ENCODE measurements at places on chromosomes 3 and 15. TPM values are rescaled to one million over a fixed set of nuclear protein-coding genes. Genes with fewer than 3 reads are reported as not detected.
A peak's percentile ranks its signal among the peaks of the same experiment; 100 is the strongest.

DNA sequence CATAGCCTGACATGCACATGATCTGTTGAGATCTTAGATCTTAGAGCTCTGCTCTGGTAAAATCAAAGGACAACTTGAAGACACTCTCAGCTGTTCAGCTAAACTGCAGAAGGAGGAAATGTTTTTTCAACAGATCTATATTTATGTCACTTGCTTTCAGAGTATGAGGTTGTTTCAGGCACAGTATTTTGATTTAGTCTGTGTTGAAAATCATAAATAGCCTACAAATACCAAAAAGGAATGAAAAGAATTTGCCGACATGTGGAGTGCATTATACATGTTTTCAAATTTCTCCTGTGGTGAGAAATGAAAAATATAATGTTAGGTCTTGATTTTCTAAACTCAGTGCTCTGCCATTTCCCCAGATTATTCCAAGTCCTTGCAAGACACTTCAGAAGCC is 1118.4 kb downstream of the TBL1XR1 start:
- DNase-seq: no peak
- H3K27ac ChIP-seq: peak overlapping the region; percentile 82
- no peaks in the 10 kb centered on the region for H3K27me3 ChIP-seq

GRCh38 chr3:53464424-53464823 is 30.0 kb upstream of the CACNA1D start:
- no peaks in the 10 kb centered on the region for H3K4me1 ChIP-seq
- H3K36me3 ChIP-seq: no peaks in the 10 kb centered on the region
- no peak overlapping the region for H3K27ac ChIP-seq
- no peak for DNase-seq
- H3K27me3 ChIP-seq: no peaks in the 10 kb centered on the region

GRCh38 chr15:20340931-20341661 is 200.5 kb downstream of the GOLGA6L6 start:
- no peaks in the 10 kb centered on the region for H3K4me1 ChIP-seq
- peak; percentile 100 for DNase-seq
- no peak overlapping the region for H3K4me3 ChIP-seq

DNA sequence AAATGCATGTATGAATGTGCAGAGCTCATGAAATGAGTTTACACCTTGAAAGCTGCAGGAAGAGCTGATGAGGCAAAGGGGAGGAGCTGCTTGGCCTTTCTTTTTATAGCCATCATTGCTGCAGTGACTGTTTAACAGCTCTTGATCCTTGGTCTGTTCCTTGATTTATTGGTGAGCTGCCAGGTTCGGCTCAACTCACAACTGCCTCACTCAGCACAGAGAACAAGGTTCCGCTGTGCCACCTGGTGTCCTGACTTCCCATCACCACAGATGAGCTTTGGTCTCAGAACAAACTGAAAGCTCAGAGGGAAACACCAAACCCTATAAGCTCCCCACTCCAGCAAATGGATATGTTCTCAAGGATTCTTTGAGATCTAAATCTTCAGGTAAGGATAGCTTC is 626.1 kb downstream of the MAGI1 start:
- no peaks in the 10 kb centered on the region for H3K27me3 ChIP-seq
- DNase-seq: no peak
- no peak overlapping the region for H3K4me3 ChIP-seq
- H3K27ac ChIP-seq: no peak overlapping the region
- peaks cover 3% of the 10 kb centered on the region for H3K36me3 ChIP-seq

DNA sequence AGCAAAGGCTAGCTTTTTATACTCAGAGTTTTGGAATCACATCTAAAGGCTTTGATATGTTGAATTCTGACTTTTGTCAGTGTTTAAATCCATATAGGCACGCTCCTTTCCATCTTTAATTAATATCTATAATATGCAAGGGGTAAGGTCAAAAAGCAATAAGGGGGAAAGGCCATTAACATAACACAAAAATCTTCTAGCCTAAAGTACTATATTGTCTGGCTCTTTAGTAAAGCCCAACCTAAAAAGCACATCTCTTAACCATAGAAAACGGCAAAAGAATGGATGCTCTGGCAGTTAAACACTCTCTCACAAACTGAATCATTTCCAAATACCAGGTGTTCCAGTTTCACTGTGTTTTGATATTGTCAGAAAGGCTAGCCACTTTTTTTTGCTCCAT is 76.4 kb downstream of the EFL1 start:
- H3K27me3 ChIP-seq: no peaks in the 10 kb centered on the region
- peaks cover 3% of the 10 kb centered on the region for H3K36me3 ChIP-seq
- H3K4me1 ChIP-seq: peaks cover 28% of the 10 kb centered on the region
- H3K27ac ChIP-seq: no peak overlapping the region
- no peak overlapping the region for H3K4me3 ChIP-seq

DNA sequence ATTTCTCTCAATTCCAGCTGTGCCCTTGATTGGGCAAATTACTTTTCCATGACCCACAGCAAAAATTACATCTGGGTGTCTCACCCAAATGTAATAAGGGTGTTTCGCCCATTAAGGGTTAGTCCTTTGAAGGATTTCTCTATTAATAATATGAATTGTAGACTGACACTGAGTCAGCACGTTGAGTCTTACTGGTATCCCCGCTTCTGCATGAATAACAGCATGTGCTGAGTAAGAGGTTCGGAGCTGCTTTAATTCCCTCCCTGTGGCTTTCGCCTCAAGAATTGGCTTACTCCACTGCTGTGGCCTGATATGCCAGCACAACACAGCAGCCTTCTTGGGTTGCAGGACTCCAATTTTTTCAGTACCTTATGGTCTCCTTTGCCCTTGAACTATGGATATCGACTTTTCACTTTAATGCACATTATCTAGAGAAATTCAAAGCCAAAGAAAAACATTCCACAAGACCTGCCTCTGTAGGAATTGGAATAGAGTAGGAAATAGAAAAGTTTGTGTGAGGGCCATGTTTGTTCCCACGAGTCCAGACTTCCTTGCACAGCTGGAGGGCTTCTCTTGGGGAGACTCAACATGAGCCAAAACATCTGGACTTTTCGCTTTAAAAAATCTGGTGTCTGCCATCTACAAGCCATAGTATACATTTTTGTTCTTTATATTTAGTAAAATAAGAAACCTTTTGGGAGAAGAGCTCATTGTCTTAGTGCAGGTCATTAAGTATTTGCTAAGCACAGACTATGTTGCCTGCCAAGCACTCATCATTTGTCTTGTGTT is 20.7 kb upstream of the ERC2 start:
- H3K4me1 ChIP-seq: no peaks in the 10 kb centered on the region
- DNase-seq: no peak
- H3K27ac ChIP-seq: no peak overlapping the region
- no peaks in the 10 kb centered on the region for H3K36me3 ChIP-seq
- H3K4me3 ChIP-seq: no peak overlapping the region

DNA sequence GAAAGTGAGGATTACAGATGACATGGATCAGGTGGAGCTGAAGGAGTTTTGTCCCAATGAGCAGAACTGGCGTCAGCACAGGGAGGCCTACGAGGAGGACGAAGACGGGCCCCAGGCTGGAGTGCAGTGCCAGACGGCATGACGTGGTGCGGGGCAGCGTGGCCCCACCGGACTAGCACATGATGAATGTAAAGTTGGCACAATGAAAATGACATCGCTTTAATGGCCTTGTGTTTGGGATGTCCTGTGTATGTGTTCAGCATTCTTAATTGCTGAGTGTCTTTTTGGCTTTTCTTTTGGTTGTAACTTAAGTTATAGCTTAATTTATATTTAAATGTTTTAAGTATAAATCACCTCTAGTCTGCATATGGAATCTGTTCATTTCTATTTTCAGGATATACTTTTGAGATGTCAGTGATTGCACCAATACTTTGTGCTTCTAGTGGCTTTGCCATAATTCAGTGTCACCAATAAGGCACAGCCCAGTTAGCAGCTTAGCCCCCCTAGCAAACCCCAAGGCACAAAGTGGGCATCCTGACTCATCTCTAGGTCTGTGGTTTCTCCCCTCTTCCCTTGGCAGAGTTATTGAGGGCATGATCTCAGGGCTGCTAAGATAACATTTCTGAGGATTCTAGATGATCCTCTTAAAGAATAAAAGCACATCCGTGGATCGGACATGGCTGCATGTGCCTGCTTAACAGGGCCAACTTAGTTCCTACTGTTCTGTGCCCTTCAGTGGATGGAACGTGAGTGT is 16.1 kb downstream of the DNAJA4 start:
- no peaks in the 10 kb centered on the region for H3K27me3 ChIP-seq
- DNase-seq: no peak
- peaks cover 7% of the 10 kb centered on the region for H3K4me1 ChIP-seq
- H3K27ac ChIP-seq: no peak overlapping the region
- no peak overlapping the region for H3K4me3 ChIP-seq
- H3K36me3 ChIP-seq: peaks cover 24% of the 10 kb centered on the region

DNA sequence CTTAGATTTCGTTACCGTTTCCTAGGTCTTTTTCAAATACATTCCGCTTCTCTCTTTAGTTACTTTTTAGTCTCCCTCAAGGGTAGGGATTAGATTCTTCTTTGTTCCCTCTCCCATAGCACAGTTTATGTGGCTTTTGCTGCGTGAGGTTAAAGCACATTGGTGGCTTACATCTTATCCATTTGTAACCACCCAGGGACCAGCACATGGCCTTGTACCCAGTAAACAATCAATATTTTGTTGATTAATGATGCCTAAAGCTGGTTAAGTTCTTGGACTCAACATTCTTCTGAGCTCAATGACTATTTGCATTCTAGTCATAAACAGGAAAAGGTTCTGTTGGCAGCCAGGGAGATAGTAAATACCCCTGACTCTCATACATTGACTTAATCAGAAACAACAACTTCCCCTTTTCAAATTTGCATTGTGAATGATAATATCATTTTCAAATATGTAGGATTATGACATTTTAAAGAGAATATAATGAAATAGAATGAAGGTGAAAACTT is 60.2 kb downstream of the CACNA1D start:
- H3K27ac ChIP-seq: no peak overlapping the region
- H3K4me3 ChIP-seq: no peak overlapping the region
- H3K27me3 ChIP-seq: peaks cover 22% of the 10 kb centered on the region
- H3K36me3 ChIP-seq: no peaks in the 10 kb centered on the region
- no peak for DNase-seq

DNA sequence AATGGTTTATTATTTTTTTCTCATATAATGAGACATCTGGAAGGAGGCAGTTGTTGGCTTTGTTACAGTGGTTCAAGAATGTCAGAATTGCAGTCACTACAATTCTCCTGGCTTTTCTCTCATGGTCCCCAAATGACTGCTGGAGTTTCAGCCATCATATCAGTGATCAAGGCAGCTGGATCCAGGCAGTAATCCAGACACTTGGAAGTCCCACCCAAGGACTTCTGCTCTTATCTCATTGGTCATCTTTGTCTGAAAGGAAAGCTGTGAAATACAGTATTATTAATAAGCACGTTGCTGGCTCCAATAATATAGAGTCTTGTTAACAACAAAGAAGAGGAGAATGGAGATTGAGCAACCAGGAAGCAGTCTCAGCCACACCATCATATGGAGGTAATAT is 22.9 kb upstream of the MED12L start:
- no peak overlapping the region for H3K4me3 ChIP-seq
- no peak overlapping the region for H3K27ac ChIP-seq
- no peaks in the 10 kb centered on the region for H3K36me3 ChIP-seq
- DNase-seq: no peak
- H3K4me1 ChIP-seq: no peaks in the 10 kb centered on the region
- H3K27me3 ChIP-seq: peaks cover 7% of the 10 kb centered on the region

Gene CLRN1
- not detected for total RNA-seq

Data from osteocyte (in vitro differentiated cells).